ENCODE measurements at places on chromosomes 2 and 18.

DNA sequence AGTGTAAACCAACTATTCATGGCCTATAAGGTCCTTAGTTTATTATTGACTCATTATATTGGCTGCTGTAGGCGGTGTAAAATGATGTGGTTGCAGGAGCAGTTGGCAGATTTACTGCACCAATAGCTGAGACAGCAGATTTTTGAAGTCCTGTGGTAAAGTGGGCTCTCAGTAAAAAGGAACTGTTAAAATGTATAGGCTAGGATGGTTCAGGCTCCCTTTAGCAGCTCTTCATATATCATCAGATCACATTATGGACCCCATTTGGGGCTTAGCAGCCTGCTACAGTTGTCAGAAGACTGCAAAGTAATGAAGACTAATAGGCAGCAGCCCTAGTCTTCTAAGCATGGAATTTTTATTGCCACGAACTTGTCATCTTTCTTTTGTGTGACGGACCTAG is 27.8 kb downstream of the MTX2 start:
- DNase-seq, result no peak

GRCh38 chr2:39504790-39505335 is 67.8 kb upstream of the MAP4K3 start:
- DNase-seq, result no peak

DNA sequence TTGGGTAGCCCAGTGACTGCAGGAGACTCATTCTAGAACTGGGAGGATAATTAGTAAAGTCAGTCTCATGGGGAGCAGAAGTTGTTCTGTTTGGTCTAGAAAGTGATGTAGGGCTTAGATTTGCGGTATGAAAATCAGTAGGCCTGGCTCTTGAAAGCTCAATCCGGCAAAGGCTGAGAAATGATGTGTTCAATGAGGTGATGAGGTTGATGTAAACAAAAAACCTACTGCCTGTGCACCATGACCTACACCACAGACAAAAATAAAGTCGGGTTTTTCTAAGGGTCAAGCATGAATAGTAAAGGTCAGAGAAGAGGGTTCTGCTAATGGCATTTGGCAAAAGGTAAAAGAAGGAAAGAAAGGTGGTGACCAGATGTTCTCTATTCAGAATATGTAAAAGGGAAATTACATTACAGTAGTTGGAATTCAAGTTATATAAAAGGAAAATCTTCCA is 80.8 kb upstream of the COL5A2 start:
- no peak for DNase-seq

- DNase-seq, result no peak
Observed at GRCh38 chr2:231671270-231672050, 36.9 kb upstream of the PTMA start.

DNA sequence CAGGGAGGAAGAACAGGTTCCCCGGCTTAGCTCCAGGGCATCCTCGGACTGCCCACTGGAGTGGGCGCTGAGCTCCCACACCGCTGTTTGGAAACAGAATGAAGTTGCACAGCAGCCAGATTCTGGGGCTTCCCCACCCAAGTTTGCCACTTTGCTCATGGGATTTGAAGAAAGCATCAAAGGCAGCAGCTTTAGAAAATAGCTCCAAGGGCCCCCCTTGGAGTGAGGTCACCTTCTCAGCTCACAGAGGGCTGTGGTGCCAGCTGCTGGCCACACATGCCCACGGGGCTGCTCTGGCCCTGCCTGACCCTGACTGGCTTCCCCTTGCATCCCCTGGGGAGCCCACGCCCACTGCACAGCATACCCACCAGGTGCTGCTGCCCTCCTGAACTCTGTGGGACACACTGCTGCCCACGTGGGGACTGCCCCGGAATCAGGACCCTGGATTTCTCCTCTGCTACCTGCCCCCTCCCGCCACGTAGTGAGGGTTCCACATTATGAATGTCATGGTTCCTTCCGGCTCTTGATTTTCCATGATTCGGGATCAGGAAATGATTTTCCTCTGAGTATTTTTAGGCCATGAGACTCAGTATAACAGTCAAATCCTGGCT is 70.3 kb downstream of the TGOLN2 start:
- DNase-seq, result no peak
